Stimulated activated CD8-positive, alpha-beta memory T cell treated with anti-CD3 and anti-CD28 coated beads, Interleukin-15, amount 100 ng/mL, for 4 hours (primary cell): ENCODE measurements at places on chromosomes 13 and 19.

DNA sequence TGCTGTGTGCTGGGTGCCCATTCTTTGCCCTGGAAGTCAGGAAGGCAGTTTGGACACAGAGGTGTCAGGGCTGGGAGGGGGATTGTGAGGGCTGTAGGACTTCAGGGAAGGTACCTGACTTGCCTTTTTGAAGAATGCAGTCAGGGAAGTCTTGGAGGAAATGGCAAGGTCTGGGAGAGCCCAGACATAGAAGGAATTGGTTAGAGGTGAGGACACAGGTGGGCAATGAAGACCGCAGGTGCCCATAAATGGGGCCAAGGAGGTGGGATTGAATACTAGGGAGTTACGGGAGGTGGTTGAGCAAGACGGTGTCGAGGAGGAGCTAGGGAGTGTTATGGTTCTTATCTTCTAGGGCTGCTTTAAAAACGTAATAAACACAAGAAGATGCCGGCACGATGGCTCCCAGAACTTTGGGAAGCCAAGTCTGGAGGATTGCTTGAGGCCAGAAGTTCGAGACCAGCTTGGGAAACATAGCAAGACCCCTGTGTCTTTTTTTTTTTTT is 1.4 kb upstream of the DDA1 start:
- DNase-seq: no peak

- DNase-seq: no peak
These were observed 89.7 kb upstream of the SIAH3 start for GRCh38 chr13:45941261-45941660.

DNA sequence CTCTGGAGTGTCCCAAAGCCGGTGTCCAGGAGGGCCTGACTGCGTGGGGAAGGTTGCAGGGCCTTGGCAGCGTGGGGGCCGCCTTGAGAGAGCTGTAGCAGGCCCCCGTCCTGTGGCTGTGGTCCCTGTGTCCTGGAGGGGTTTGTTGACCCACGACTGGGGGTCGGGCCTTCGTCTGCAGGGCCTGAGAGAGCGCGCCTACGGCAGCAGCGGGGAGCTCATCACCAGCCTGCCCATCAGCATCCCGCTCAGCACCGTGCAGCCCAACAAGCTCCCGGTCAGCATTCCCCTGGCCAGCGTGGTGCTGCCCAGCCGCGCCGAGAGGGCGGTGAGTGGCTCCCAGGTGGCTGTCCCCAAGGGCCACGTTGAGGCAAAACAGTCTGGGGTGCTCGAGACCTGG is 18.5 kb downstream of the PLEKHJ1 start:
- DNase-seq: no peak

GRCh38 chr19:7983286-7983950 is 22.0 kb downstream of the ELAVL1 start:
- DNase-seq: no peak

GRCh38 chr19:7888826-7889217 is 512 bp downstream of the LRRC8E start:
- DNase-seq: no peak

GRCh38 chr19:10846500-10847202 is 1.6 kb upstream of the C19orf38 start:
- no peak for DNase-seq

GRCh38 chr13:21833921-21834320 is 163.0 kb downstream of the FGF9 start:
- DNase-seq: no peak

DNA sequence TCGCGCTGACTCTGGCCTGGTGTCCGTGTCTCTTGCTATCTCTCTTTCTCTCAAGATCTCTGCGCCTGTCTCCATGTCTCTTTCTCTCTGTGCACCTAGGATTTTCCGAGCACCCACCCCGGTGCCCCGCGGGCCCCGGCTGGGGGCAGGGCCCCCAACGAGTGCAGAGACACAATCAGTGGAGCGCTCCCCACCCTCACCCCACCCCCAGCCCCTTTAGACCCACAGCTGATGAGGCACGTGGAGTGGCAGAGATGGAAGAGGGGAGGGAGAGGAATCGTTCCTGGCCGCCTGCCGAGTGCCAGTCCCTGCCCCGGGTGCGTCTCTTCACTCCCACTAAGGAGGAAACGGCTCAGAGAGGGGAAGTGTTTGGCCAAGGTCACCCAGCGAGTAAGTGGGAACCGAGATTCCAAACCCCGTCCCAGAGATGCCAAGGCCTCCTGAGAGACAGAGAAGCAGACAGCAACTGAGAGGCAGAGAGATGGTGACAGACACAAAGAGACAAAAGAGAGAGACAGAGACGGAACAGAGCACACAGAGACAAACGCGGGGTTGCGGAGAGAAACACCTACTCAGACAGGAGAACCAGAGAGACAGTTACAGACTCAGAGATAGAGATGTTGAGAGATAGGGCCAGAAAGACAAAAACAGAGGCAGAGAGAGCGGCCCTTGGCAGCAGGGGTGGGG is 626 bp upstream of the BCL3 start:
- no peak for DNase-seq

- no peak for DNase-seq
These were observed 109.9 kb downstream of the RBM26 start for GRCh38 chr13:79295906-79296706.

GRCh38 chr13:45492538-45492937 is 27.8 kb downstream of the COG3 start:
- no peak for DNase-seq

DNA sequence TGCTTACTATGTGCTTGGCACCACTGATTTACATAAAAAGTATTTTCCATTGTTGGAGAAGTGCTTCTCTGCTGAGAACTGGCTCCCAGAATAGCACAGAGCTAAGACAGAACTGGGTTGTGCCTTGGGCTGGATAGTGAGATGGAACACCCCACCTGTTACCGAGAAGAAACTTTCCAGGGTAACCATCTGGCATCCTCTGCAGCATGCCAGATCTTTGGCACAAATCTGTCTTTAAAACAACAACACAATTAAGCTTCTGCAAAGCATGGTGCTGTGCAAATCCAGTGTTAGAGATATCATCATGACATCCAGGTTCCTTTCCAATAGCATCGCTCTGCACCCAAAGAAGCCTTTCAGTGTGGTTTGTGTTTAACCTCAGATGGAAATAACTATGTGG is 202.5 kb upstream of the RFC3 start:
- DNase-seq: no peak

- no peak for DNase-seq
These were observed 44.9 kb downstream of the ZNF611 start for GRCh38 chr19:52689843-52690368.
